Body of pancreas (tissue), 4 donors: ENCODE measurements at places on chromosomes 3 and 15. TPM values are rescaled to one million over a fixed set of nuclear protein-coding genes. Genes with fewer than 3 reads are reported as not detected.

The KNG1 gene
- total RNA-seq: not detected

The MUC20 gene
- total RNA-seq: 11.2 TPM

GRCh38 chr15:90557186-90558084, 27.7 kb downstream of the CRTC3 start:
- DNase-seq: peak; percentile 93

GRCh38 chr3:124281453-124282316, 289.8 kb upstream of the ROPN1 start:
- DNase-seq: peak; percentile 13

DNA sequence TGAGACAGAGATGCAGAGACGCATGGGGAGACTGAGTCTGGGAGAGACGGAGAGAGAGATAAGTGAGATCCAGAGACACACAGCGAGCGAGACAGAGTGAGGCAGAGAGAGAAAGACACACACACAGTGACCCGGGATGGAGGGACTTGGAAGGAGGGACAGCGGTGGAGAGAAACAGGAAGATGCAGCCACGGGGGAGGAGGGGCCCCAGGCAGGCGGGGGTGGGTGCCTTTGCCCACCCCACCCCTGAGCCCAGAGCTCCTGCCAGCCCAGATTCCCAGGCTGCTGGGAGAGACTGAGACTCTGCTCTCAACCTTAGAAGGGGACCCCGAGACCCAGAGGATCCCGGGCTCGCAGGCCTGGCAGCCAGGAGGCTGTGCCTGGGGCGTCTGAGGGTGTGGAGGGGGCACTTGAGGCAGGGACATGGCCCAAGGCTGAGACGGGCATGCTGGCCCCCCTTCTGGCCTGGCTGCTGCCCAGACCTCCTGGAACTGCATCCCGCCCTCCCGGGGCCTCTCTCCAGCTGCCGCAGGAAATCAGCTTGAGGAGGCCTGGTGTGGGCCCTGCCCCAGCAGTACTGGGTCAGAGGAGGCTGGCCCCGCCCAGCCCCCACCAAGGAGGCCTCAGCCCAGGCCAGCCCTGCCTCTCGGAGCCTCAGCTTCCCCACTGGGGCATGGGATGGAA, 18.1 kb downstream of the H1-8 start:
- peak; percentile 59 for DNase-seq

- no peak for DNase-seq
Observed at GRCh38 chr3:4979428-4980228, at the start of gene BHLHE40. Gene BHLHE40 (plus strand): TSS chr3:4979437. CDS start chr3:4979719, 282 bp downstream.

DNA sequence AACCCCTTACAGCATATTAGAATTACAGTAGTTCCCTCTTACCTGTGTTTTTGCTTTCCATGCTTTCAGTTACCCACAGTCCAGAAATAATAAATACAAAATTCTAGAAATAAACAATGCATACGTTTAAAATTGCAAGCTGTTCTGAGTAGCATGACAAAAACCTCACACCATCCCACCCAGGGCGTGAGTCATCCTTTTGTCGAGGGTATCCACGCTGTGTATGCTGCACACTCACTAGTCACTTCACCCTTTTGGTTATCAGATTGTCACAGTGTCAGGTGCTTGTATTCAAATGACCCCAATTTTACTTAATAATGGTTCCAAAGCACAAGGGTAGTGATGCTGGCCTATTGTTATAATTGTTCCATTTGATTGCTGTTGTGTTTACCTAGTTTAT, 72.5 kb upstream of the P3H2 start:
- no peak for DNase-seq

DNA sequence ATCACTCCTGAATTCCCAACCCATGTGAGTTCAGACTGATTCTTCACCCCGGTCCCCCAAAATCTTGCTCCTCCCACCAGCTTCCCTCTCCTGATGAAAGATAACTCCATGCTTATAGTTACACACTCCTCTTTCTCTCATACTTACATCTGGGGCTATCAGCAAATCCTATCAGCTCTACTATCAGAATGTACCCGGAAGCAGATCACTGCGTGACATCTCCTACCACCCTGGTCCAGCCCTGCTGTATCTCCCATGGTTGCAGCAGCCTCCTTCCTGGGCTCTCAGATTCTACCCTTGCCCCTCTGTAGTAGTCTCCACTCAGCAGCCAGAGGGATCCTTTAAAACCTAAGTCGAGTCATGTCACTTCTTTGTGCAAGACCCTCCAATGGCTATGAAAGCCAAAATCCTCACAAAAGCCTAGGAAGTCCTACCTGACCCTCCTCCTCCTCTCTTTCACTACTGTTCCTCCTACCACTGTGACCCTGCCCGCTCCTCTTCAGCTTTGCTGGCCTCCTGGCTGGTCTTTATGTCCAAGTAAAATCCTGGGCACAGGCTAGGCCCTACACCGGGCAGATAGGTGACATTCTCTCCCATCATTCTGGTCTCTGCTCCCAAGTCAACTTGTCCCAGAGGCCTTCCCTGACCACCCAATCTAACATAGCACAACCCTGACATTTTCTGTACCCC, 16.2 kb downstream of the XIRP1 start:
- no peak for DNase-seq
